ENCODE measurements at places on chromosomes 5 and 9. TPM values are rescaled to one million over a fixed set of nuclear protein-coding genes. Genes with fewer than 3 reads are reported as not detected.

Gene ZNG1E
- total RNA-seq: 10.5 TPM

GRCh38 chr5:165232509-165233028 lies 1727.2 kb downstream of the MAT2B start:
- no peak for DNase-seq

GRCh38 chr5:168851902-168852321 lies 272.7 kb upstream of the PANK3 start:
- DNase-seq: no peak

DNA sequence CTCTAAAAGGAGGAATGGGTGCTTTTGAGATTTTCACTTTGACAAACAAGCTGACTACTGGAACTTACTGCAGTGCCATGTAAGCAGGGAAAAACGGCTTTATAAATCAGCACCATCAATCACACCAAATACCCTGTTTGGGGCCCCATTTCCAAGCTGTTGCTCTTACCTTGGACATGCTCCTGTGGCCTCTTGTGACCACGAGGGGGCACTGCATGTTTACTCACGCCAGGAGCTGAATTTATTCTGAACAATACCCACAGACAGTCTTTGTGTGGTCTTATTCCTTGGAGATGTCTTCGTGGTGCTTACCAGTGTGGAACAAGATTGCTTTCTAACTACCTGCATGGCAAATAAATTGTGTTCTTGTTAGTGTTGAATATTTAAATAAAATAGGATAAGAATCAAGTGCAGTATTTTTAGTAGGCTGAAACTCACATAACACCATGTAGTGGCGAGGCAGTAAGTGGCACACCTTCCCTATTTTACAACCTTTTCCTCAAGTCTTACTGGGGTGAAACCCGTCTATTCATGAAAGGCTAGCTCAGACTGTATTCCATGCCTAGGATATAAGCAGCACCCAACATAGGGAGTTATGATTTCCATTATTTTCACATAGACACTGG lies 155.5 kb upstream of the NMUR2 start:
- DNase-seq: peak; percentile 51

DNA sequence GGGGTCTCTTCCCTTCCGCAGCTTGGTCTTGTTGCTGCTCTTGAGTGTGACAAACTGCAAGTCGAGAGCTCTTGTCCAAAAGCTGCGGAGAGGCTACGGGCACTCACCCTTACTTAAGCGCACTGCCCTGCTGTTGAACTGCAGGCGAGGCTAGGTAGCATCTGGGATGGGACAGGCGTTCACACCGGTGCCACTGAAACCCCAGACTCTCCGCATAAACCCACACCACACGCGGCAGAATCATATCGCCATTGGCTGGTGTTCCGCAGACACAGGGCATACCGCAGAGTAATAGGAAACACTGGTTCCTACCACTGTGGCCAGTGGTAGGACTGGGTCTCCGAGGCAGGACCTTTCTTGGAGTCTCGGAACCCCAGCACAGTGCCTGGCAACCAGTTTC lies 2.2 kb upstream of the NPR3 start:
- peak; percentile 58 for DNase-seq

Gene PDE8B
- total RNA-seq: 0.27 TPM

GRCh38 chr5:159336586-159336985 lies 6.3 kb upstream of the IL12B start:
- DNase-seq: no peak

Gene TAF9
- total RNA-seq: 46.3 TPM

Gene WNK2
- under 0.01 TPM for total RNA-seq

Gene SLC1A3
- total RNA-seq: 1.3 TPM

Gene LSM11
- 2.4 TPM for total RNA-seq

DNA sequence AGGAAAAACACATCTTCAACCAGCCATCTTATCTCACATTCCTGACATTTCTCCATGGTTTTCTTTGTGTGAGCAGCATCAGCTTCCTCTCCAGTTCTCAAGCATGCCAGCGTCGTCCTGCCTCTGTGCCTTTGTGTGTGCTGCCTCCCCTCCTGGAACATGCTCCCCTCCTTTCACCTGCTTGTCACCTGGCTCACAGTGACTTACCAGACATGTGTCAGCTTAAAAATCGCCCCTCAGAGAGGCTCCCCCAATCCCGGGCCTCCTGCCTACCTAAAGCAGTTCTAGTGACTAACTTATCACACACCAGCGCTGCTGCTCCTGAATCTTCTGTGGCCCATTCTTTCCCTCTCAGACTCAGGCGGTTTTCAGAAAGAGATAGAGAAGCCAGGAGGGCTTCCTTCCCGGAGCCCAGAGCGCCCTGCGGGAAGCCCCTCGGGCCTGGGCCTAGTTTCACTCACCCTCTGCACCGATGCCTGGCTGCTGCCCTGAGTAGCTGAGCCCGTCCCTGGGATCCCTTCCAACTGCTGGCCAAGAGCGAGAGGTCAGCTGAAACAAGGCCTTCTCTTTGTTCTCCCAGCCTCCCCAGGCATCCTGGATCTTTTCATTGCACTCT lies 51.1 kb upstream of the MVB12B start:
- DNase-seq: no peak

Gene GPRIN1
- total RNA-seq: under 0.01 TPM

DNA sequence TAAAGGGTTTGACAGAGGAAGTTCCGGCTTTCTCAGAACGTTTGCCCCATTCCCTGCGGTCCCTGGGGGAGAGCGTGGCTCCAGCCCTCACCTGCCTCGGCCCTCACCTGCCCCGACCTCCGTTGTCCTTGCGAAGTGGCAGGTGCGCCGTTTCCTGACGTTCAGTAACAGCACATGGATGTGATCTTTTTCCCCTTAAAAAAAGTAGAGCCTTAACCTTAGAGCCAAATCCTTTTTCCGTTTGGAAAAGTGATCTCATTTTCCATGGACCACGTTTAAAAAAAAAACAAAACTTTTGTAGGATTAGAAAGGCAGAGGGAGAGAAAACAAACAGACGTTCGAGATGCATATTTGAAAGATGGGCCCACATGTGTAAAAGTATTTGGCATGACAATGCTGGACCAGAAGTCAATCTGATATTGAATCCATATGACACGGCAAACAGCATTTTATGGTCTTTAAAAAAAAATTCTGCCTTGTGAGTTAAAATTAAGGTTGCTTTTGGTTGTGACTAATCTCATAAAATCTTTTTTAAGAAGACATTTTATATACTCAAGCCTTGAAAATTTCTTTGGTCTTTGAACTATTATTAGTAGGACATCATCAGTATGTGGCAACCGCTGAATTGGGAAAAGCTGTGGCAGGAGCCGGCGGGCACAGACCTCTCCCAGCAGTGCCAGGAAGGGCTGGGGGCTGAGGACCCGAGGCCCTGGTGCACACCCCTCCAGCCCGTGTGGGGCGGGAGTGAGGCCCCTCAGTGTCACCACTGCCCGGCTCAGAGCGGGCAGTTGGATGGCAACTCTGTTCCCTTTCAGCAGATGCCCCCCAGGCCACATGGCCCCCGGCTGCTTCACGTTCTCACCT lies 42.5 kb upstream of the EXOC3 start:
- no peak for DNase-seq

Gene SPATA31A3
- total RNA-seq: not detected

GRCh38 chr9:34986540-34987047 lies 3.0 kb upstream of the DNAJB5 start:
- peak; percentile 84 for DNase-seq

DNA sequence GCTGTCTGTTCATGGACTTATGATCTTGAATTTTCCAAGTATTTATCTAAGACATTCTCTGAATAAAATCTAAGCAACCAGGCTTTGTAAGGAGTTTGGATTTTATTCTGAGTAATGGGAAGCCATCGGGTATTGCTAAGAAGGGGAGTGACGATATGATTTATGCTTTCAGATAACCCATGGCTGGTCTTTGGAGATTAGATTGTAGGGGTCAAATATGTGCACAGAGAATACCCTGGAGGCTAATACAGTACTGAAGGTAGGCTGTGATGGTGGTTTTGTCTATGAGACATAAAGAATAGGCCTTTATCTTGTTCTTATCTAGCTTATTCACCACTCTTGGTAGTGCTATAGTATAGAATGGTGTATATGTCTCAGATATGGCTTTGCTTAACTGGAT lies 60.0 kb upstream of the C5orf46 start:
- DNase-seq: no peak

- no peak for DNase-seq
Measured at GRCh38 chr5:180646289-180646962, 3.0 kb downstream of the FLT4 start.

Gene SPAG8
- 3.2 TPM for total RNA-seq

DNA sequence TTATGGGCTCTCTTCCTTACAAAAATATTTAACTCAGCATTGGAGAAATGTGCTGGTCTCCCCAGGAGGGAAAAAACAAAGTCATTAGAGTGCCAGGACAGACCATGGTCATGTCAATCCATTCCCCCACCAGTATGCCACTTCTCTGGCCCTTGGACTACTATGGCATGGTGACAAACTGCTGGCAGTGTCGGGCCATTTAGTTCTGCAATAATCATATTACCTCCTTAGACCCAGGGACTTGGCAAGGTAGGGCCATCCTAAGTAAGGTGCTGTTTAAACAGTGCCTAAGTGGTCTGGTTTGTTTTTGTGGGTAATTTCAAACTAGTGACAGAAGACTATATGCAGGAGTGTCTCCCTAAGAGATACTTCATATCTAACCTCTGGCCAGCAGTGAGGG lies 177.8 kb upstream of the STK32A start:
- DNase-seq: no peak
